ENCODE measurements at places on chromosomes 12 and 14. TPM values are rescaled to one million over a fixed set of nuclear protein-coding genes. Genes with fewer than 3 reads are reported as not detected.

MTERF2 gene
- 34.4 TPM for polyA plus RNA-seq

ADSS1 gene
- 258 TPM for polyA plus RNA-seq

SP7 gene
- polyA plus RNA-seq = not detected

CABP1 gene
- polyA plus RNA-seq = 2.9 TPM

COL2A1 gene
- not detected for polyA plus RNA-seq

OR4K15 gene
- not detected for polyA plus RNA-seq

CMAS gene
- polyA plus RNA-seq = 55.8 TPM

DNA sequence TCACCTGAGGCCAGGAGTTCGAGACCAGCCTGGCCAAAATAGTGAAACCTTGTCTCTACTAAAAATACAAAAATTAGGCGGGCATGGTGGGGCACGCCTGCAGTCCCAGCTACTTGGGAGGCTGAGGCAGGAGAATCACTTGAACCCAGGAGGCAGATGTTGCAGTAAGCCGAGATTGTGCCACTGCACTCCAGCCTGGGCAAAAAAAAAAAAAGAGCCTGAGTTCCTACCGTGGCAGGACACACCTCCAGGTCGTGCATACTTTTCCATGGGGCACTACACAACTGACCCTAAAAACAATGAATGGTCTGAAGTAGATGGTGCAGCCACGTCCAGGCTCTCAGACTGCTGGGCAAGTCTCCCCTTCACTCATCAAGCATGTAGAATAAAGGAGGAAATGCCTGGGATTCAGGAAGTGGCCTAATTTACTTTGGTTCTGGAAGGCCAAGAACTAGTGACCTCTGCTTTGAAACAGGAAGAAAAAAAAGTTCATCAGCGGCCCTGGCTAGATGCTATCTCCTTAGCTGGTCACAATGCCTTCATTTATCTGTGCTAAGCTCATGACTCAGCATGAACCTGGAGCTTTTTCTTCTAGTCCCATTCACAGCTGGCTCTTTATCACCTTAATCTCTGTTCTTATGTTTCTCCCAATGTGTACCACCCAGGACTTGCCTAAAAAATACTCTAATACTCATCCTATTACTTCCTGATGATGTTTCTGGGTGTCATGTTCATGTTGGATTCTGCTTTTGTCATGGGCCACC is 55.8 kb upstream of the OR6J1 start:
- no peak for DNase-seq

GRCh38 chr14:95255487-95255886 is 64.2 kb downstream of the CLMN start:
- DNase-seq = no peak

DNA sequence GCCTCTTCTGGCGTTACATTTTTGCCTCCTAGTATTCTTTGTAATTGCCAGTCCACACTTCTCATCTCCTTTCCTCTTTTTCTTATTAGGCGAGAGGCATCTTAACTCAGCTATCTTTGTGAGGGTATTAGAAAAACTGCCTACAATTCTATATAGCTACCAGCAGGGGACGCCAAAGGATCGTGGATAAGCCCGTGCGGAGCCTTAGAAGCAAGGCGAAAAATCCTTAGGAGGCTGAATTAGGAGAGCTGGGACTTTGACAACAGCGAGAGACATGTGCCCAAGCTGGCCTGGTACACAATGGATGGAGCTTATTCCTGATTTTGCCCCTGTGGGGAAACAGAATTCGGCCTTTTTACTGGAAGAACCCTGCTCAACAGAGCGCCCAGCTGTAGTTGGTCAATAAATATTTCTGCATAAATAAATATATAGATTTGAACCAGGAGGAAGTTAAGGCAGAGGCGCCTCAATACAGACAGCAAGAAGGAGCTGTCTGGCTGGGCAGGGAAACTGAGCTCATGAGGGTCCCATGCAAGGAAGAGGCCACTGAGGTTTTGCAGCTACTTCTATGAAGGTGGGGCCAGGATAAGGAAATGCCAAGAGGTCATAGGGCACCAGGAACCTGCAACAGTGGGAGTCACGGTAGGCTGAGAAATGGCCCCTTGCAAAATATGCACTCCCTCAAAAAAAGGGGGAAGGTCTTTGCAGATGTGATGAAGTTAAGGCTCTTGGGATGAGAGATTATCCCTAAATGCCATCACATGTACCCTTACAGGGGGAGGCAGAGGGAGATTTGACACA is 14.6 kb upstream of the RBM19 start:
- DNase-seq = peak; percentile 34

DNA sequence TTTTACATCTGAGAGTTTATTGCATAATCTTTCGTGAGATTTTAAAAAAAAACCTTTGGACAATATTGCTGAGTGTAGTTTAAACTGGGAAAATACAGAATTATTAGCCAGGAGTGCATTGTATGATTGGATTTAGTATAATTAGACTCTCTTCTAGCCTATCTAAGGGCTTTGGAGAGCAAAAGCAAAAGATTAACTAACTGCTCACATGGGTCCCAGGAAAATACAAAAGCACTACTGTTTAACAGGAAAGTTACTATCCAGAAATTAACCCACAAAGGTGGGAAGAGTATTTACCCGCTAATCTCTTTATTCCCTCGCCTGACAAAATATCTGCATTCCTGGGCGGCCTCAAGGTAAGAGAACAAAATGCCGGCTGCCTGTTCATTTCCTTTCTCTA is 309.5 kb downstream of the ATXN7L3B start:
- no peak for DNase-seq

DNA sequence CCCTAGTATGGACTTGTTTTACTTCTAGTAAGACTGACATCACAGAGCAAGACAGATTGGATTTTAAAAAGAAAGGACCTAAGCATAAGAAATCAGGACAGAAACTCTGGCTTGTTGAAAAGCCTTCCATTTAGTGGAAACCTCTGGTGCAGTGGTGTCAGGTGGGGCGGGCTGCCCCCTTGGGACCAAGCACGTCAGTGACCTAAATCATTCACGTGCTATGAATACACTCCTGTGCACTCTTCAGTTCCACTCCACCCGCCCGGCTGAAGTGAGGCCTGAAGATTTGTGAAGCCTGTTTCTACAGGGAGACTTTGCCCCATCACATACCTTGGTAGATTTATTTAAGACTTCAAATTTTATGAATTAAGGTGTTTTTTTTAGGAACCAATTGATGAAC is 58.2 kb upstream of the STRN3 start:
- no peak for DNase-seq

DNA sequence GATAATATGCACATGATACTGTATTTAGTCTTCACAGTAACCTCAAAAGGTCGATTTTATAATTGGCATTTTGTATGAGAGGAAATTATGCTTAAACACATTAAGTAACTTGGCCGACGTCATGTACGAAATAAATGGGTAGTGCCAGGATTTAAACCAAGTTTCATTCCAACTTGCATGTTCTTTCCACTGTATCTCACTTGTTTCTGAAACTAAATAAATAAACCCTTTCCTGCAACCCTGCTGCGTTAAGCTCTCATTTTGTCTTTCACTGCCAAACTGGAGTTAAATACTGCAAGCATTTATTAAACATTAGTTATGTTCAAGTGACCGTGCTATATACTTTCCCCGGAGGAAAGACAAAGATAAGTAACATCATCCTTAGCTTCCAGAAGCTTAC is 293.9 kb upstream of the PRKD1 start:
- DNase-seq = no peak

GRCh38 chr14:33809396-33809981 is 141.4 kb downstream of the EGLN3 start:
- no peak for DNase-seq

DNA sequence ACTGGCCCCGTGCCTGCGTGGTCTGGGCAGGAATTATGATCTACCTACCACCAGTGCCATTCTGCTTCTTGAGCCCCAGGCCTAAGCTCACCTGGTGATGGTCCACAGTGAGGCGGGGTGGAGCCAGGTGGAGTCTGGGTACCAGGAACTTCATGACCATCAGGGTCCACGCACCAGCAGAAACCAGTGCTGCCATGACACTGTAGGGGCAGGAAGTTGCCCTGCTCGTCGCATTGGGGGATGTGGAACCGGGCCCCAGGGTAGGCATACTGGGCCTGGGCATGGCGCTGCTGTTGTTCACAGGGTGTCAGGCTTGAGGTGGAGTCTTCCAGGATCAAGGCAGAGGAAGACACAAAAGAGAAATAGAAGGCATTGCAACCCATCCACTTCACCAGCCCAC is 29.6 kb downstream of the RTRAF start:
- no peak for DNase-seq

- DNase-seq = no peak
Measured at GRCh38 chr12:127025545-127025944, 1241.4 kb upstream of the TMEM132C start.

GRCh38 chr12:60863421-60863820 is 1267.6 kb downstream of the SLC16A7 start:
- no peak for DNase-seq

DNA sequence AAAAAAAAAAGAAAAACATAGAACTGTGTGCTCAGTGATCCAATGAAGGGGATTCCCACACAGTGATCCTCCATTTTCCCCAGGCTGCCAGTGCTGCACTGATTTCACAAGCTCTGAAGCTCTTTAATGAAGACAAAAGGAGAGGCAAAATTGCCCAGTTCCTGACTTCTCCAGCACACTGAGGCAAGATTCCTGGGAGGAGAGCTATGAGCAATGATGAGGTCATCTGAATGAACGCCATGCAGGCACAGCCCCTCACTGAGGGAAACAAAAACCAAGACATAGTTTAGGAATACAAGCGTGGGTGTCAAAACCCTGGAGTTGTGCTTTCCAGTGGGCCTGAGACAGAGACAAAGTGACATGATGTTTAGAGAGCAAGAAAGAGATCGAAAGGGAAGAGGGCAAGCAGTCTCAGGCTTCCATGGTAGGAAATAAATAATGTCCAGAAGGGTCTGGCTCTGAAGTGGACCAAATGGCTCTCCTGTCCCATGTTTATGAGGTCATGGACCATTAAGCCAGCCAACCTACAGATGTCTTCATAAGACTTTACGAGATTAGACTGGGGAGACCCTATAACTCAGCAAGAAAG is 40.9 kb upstream of the SMUG1 start:
- no peak for DNase-seq

GRCh38 chr12:42944516-42944915 is 355.0 kb upstream of the PRICKLE1 start:
- no peak for DNase-seq

GRCh38 chr12:80708259-80708974 is 983 bp downstream of the MYF6 start:
- no peak for DNase-seq

All from heart left ventricle (tissue), 16 donors.